Left renal pelvis (tissue), 4 donors: ENCODE measurements at places on chromosomes 5 and 9. TPM values are rescaled to one million over a fixed set of nuclear protein-coding genes. Genes with fewer than 3 reads are reported as not detected.

SLC45A2 gene
- 0.29 TPM for polyA plus RNA-seq

CCL28 gene
- 5.0 TPM for polyA plus RNA-seq

SOWAHA gene
- polyA plus RNA-seq, result 4.5 TPM

PCDHGB2 gene
- 3.6 TPM for polyA plus RNA-seq

SLC46A2 gene
- polyA plus RNA-seq, result 0.47 TPM

NR2F1 gene
- polyA plus RNA-seq, result 932 TPM

LRRC19 gene
- 0.38 TPM for polyA plus RNA-seq

GRCh38 chr9:135442075-135442474 lies 37.5 kb upstream of the PPP1R26 start:
- no peak for DNase-seq

- DNase-seq, result no peak
Observed at GRCh38 chr5:55636683-55637082, 75.4 kb downstream of the SLC38A9 start.

DNA sequence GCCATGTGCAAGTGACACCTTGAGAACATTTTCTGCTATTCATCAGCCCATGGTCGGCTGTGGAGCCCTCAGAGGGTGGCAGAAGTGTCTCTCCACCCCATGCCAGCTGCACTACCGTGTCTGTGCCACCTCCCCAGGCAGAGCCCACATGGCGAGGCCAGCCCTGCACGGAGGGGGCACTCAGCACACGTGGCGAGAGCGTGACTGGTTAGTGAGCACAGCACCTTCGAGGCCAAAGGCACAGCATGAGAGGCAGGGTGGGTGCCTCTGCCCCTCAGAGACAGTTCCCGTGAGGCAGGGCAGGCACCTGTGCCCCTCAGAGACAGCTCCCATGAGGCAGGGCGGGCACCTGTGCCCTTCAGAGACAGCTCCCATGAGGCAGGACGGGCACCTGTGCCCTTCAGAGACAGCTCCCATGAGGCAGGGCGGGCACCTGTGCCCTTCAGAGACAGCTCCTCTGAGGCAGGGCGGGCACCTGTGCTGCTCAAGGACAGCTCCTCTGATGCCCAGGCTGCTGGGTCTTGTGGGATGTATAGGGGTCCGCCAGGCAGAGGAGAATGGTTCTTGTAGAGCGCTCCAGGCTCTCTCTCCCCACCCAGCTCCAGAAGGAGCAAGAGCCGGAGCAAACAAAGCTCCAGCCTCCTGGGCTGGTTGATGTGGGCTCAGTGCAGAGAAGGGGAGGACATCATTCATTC lies 179.8 kb upstream of the PPP1R26 start:
- DNase-seq, result no peak

GRCh38 chr9:109974143-109974917 lies 194.3 kb downstream of the PALM2AKAP2 start:
- no peak for DNase-seq

DNA sequence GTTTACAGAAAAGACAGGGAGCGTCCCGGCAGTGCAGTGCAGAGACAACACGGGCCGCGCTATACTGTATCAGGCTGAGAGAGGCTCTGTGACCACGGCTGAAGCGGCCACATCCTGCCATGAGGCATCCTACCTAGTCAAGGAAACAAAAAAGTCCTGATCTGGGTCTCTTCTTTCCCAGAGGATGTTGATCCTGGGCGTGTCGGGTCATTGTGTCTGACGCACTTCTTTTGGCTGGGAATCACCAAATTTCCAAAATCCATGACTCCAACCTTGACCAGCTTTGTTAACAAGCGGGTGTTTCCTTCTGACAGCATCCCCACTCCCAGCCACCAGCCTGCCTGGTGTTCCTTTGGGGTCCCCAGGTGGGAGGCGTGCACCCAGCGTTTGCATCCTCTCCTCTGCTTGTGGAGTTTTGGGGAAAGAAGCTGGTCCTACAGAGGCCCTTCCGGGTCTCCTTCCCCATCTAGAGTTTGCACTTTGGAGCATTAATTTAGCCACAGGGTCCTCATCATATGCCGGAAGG lies 91.4 kb upstream of the RAI14 start:
- DNase-seq, result no peak

- no peak for DNase-seq
Observed at GRCh38 chr5:56640763-56641406, 174.5 kb upstream of the MAP3K1 start.

DNA sequence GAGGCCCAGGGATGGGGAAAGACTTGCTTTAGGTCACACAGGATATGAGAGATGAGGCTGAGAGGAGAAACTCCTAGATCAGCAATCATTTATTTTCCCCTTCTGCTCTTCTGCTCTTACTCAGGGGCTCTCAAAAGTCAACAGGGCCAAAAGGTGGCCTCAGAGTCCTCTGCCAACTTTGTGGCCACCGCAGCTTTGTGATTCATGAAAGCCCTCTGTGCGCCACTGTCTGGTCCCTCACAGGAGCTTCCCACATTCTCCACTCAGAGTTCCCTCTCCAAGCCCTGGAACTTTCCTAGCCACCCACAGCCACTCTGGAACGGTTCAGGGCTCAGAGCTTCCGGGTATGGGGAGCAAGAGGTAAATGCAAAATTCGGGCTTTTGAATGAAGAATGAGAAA lies 82.4 kb downstream of the COL27A1 start:
- DNase-seq, result no peak

GRCh38 chr5:159091065-159091464 lies 8.7 kb downstream of the EBF1 start:
- DNase-seq, result no peak

- DNase-seq, result no peak
Observed at GRCh38 chr5:29930316-29930715, 1263.2 kb upstream of the CDH6 start.

DNA sequence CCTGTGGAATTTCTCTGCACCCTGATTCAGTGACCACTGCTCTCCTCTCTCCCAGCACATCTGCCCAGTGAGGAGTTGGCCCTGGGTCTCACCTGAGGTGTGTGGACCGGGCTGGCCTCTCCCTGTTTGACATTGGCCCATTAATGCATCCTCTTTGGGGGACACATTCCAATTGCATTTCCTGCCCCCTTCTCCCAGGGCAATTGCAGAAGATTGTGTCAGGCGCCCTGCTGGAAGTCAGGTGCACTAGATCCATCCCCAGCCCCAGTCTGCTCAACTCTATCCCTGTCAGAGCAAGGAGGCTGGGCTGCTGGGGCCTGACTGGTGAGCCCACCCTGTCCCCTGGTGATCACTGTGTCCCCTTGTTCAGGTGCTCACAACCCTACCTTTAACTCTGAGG lies 84.5 kb downstream of the LMX1B start:
- DNase-seq, result no peak

- DNase-seq, result no peak
Observed at GRCh38 chr5:173108914-173109313, 35.4 kb upstream of the BNIP1 start.

- no peak for DNase-seq
Observed at GRCh38 chr9:134044944-134045343, 19.7 kb downstream of the BRD3OS start.
